ENCODE measurements at places on chromosomes 1 and 21.
A peak's percentile ranks its signal among the peaks of the same experiment; 100 is the strongest.

GRCh38 chr1:29441916-29442668 lies 205.8 kb downstream of the PTPRU start:
- DNase-seq: no peak

DNA sequence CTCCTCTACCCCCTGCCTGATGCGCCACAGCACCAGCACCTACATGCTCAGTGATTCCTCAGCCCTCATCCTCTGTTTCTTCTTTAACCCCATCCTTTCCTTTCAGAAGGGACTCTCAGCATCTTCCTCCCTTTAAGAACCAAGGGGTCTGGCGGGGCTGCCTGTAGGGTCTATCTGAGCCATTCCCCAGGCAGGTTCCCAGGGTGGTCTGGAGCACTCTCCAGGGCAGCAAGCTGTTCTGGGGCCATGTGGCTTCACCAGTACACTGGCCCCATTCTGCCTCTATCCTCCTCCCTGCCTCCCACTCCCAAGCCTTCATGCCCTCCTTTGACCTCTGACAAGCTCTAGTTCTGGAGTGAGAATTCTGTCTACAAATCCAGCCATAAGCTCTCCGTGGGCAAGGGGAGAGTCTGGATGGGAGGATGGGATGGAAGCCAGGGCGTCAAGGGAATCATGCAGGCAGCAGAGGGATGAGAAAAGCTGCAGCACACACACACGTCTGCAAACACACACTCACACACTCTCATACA lies 10.4 kb downstream of the BATF3 start:
- DNase-seq: no peak

DNA sequence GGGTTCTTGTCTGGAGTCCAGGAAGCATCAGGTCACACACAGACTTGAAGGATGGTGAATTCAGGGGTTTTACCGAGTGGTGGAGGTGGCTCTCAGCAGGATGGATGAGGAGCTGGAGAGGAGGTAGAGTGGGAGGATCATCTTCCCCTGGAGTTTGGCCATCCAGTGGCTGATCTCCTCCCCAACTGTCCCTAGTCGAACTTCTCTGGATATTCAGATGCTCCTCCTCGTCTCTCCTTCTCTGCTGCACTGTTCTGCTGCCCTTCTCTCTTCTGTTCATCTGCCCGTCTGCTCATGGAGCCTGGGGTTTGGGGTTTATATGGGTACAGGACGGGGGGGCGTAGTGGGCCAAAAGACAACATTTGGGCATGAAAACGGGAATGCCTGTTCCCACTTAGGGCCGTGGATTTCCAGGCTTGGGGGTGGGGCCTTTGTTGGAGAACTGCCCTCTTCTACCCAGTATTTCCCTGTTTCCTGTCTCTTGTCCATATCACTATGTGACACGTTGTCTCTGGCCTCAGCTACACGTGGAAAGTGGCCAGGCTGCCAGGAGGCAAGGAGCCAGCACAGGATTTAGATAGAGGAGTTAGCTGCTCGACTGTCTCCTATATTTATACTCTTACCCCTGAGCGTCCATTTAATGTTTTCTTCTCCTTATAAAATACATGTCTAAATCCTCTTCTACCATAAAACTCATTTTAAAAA lies 76.7 kb downstream of the SIPA1L2 start:
- DNase-seq: no peak

GRCh38 chr1:57116871-57117270 lies 151.1 kb upstream of the C8B start:
- DNase-seq: no peak

- no peak for DNase-seq
These were observed 35.7 kb downstream of the AJAP1 start for GRCh38 chr1:4689941-4690635.

- peak; percentile 87 for DNase-seq
These were observed at the start of gene SH2D5 for GRCh38 chr1:20732588-20733359. TSS of gene SH2D5 (minus strand) at chr1:20732703. CDS start at chr1:20728044, 4,659 bp downstream.

DNA sequence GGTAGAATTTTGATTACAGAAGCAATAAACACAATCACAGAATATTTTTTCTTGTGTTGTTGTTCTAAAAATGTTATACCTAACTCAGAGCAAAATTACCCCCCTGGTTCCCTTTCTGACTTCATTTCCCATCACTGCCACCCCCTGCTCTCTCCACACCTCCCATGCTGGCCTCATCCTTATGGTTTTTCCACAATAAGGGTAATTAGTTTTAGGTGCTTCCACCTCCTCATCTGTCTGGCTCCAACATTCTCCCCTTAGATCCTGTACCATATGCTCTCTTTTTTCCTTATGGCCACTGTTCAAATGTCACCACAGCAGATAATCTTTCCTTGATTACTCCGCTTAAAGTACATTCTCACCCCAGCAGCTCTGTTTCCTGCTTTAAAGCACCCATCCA lies 2208.6 kb downstream of the MRPL39 start:
- no peak for DNase-seq

GRCh38 chr1:221740993-221741702 lies 741 bp downstream of the DUSP10 start:
- peak; percentile 37 for DNase-seq

DNA sequence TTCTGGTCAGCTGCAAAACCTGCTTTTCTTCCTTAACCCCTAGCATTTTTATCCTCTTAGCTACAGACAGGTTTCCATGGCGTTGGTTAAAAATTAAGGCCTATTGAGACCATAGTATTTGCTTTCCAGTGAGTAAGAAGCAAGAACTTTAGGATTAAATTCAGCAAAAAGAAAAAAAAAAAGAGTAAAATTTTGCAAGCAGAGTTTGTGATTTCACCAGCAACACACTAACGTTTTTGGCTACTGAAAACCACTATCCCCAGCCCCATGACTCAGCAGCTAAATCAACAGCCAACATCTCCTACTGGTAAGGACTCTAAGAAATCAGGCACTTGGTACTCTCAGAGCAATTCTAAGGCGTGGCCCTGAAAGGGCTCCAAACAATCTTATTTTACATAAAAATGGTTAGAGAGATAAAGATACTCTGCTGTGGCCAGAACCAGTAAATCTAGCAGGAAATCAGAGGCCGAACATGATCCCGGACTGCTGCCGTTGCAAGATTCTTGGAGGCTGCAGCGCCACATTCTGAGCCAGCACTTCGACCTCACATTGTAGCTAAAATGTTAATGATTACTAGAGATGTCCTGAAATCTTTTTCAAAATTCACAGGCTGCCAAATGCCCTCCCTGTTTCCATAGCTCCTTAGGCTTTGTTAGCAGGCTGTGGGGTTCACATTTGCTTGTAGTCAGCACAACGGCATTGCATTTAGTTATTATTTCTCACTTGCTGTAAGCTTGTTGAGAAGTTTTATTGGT lies 1.6 kb upstream of the ENO1 start:
- peak; percentile 68 for DNase-seq

GRCh38 chr1:225651872-225652728 lies 823 bp downstream of the ENAH start:
- DNase-seq: no peak

- no peak for DNase-seq
These were observed 43.5 kb downstream of the MAST2 start for GRCh38 chr1:45846931-45847330.

GRCh38 chr1:117308311-117308916 lies 58.8 kb upstream of the MAN1A2 start:
- DNase-seq: no peak
